ENCODE measurements at places on chromosomes 11 and 22.

DNA sequence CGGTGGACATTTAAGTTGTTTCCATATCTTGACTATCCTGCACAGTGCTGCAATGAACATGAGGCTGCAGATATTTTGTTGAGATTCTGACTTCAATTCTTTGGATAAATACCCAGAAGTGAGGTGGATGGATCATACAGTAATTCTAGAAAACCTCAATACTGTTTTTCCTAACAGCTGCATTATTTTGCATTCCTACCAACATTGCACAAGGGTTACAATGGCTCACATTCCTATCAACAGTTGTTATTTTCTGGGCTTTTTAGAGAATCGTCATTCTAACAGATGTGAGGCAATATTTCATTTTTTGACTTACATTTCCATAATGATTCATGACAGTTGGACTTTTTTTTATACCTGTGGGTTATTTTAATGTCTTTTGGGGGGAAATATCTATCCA is 716.9 kb upstream of the ANO3 start:
- DNase-seq = no peak

GRCh38 chr11:7882860-7883259 is 48.2 kb downstream of the OR10A6 start:
- peak; percentile 60 for DNase-seq

- DNase-seq = no peak
Observed at GRCh38 chr11:3010521-3011275, 18.6 kb upstream of the NAP1L4 start.

DNA sequence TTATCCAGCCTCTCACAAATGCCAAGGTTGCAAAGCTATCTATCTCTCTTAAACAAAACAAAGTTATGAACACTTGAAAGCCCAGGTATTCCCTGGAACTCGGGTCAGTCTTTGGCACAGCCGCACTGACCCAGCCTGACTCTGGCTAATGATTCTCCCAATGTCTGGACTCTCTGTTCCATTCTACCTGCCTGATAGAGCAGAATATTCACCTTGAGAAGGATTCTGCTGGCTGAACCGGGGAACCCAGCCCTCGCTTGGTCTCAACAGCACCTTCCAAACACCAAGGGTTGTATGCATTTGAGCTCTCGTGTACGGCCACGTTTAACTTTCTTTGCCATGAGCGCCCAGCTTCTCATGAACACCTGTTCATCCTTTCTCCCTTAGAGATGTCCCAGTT is 116.8 kb downstream of the ZBTB16 start:
- DNase-seq = no peak

- peak; percentile 97 for DNase-seq
Observed at GRCh38 chr22:36329254-36330078, 58.3 kb downstream of the MYH9 start.

DNA sequence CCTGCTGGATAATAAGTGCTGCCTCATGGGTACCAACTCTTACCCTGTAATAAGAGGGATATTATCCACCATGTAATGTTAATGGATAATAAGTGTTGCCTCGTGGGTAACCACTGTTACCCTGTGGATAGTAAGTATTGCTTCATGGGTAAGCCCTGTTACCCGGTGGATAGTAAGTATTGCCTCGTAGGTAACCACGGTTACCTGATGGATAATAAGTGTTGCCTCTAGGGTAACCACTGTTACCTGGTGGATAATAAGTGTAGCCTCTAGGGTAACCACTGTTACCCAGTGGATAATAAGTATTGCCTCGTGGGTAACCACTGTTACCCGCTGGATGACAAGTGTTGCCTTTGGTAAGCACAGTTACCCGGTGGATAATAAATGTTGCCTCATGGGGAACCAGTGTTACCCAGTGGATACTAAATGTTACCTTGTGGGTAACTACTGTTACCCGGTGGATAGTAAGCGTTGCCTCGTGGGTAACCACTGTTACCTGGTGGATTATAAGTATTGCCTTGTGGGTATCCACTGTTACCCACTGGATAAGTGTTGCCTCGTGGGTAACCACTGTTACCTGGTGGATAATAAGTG is 18.6 kb upstream of the NXPE4 start:
- no peak for DNase-seq

GRCh38 chr11:96841792-96842191 is 452.0 kb downstream of the JRKL start:
- DNase-seq = no peak

DNA sequence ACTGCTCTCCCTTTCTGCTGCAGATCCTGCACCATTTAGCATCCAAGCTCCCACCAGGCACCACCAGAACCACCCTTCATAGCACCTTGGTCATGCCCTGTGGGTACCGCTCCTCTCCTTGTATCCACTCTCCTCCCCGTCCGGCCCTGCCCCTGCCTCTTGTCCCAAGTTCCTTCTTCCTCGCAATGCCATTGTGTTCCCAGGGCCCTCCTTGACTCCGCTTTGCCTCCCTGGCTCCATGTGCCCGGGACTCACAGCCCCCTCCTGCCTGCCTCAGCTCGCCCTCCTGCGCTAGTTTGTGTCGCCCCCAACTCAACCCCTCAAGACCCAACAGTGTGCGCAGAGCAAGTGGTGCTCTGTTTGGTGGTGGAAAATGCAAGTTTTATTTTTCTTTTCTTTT is 10.8 kb downstream of the FADS2 start:
- no peak for DNase-seq

DNA sequence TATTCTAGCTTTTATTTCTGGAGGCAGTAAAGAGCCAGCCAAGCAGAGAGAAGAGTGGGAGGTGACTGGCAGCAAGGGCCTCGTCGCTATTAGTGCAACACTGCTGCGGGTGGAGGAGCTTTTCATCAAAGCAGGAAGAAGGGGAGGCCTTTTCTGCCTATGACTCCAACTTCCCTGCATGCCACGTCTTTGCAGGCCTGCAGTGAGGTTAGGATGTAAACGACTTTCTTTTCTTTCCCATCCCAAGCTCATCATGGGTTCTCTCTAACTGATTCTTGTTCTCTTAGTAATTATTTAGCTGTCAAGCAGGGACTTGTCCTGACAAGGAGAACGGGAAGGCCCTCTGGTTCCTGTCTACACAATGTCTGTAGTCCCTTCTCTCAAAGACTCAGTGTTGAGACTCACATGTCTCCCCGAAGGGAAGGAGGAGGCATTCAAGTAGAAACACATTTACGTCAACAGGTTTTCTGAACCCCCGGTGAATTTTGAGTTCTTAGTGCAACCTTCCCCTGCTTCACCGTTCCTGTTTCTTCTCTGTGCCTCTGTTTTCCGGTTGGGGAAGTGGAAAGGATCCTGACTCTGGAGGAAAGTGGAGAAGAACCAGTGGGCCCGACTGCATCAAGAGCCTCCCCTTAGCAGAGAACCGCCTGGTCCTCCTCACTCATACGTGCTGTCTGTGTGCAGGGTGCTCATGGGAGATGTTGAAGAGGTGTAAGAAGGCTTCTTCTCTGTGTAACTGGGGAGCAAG is 56.9 kb downstream of the PACS1 start:
- DNase-seq = peak; percentile 79

- no peak for DNase-seq
Observed at GRCh38 chr11:33940538-33940815, 48.6 kb upstream of the LMO2 start.

DNA sequence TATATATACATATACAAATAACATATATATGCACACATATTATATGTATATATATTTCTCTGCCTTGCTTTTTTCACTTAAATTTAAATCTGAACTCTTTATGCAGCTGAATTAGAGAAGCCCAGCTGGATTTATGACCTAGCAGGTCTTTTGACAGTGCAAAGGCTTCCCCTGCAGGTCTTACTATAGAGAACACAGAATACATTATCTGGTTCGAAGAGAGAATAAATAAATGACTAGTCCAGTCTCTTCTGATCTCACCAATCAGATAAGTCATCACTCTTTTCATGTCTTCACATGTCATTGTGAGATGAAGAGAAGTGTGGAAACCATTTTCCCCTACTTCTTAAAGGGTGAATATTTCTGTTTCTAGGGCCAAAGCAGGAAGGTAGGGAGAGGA is 58.2 kb downstream of the OR10A6 start:
- DNase-seq = no peak

- DNase-seq = no peak
Observed at GRCh38 chr11:94853836-94854235, 85.7 kb downstream of the AMOTL1 start.

- DNase-seq = no peak
Observed at GRCh38 chr11:16780146-16780545, 41.7 kb downstream of the C11orf58 start.

- DNase-seq = peak; percentile 91
Observed at GRCh38 chr11:123450623-123451022, 20.6 kb downstream of the GRAMD1B start.

DNA sequence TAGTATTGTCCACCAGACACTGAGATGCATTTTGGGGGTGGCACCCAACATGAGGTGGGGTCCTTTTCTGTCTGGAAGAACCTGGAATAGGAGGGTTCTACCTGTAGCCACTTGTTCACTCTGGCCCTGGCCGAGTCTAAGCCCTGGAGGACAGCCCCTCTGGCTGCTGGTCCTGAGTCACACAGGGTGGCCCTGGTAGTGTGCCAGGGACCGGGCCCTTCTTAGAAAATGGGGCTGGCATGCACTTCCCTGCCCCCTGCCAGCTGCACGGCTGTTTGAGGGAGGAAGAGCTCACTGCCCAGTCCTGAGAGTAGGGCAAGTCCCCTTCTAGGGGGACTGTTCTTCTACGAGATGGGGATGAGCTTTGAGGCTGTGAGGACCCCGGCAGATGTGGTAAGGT is 2.2 kb downstream of the PLCB3 start:
- DNase-seq = no peak

DNA sequence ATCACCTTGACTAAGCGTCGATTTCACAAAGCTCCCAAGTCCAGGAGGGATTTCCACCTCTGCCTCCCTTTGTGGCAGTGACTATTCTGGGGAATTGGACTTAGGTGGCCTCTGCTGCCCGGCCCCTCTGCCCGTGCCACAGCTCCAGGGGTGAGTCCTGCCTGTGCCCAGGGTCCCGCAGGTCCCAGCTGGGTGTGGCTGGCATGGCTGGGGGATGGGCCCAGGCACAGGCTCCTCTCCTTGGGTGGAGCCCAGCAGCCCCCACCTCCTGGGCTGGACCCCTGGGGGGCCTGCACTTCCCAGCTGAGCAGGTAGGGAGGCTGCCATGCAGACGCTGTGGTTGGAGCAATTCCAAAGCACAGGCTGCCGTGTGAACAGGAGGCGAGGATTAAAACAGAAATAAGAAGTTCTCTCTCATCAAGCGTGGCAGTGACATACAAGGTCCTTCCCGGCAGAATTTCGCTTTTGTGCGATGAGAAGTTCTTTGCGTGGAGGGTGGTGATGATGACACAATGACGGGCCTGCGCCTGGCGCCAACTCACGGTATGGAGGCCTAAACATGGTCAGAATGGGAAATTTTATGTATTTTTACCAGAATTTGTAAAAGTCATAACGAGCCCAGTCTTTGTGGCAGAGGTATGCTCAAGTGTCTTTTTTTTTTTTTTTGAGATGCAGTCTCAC is 107.3 kb downstream of the BRD1 start:
- DNase-seq = no peak

- DNase-seq = no peak
Observed at GRCh38 chr22:34070051-34070450, 149.8 kb upstream of the LARGE1 start.

DNA sequence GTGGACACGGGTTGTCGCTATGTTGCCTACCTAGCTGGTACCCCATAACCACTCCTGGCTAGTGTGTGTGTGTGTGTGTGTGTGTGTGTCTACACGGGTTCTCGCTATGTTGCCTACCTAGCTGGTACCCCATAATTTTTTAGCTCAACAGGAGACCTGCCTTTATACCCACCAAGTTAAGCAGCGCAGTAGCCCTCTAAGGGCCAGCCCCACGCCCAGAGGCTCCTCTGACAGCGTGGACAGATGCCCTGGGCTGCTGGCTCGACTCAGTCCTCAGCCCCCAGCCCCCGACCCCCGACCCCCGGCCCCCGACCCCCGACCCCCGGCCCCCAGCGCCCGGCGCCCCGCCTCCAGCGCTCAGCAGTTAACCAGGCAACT is 351 bp upstream of the AKIP1 start:
- no peak for DNase-seq
